ENCODE measurements at places on chromosomes 6 and 20.
A peak's percentile ranks its signal among the peaks of the same experiment; 100 is the strongest.

- DNase-seq, result no peak
Observed at GRCh38 chr20:35302421-35303335, 10.5 kb upstream of the FAM83C start.

DNA sequence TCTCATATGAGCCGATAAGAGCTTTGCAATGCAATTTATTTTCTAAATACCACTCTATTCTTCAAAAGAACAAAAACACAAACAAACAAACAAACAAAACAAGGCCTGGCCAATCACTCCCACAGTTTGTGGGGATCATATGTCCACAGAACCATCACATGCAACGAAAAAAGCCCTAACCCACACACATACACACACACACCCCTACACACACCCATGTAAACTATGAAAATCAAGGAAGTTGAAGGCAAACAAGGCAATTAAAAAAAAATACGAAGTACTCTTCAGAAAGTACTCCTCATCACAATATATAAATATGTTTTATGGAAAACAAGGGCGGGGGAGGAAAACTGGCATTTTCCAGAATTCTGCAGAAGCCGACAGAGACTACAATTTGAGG lies 66.2 kb upstream of the PTGIS start:
- DNase-seq, result no peak

GRCh38 chr20:50395914-50396488 lies 114.2 kb upstream of the PTPN1 start:
- DNase-seq, result no peak

GRCh38 chr6:159677506-159678165 lies 15.4 kb downstream of the SOD2 start:
- no peak for DNase-seq

DNA sequence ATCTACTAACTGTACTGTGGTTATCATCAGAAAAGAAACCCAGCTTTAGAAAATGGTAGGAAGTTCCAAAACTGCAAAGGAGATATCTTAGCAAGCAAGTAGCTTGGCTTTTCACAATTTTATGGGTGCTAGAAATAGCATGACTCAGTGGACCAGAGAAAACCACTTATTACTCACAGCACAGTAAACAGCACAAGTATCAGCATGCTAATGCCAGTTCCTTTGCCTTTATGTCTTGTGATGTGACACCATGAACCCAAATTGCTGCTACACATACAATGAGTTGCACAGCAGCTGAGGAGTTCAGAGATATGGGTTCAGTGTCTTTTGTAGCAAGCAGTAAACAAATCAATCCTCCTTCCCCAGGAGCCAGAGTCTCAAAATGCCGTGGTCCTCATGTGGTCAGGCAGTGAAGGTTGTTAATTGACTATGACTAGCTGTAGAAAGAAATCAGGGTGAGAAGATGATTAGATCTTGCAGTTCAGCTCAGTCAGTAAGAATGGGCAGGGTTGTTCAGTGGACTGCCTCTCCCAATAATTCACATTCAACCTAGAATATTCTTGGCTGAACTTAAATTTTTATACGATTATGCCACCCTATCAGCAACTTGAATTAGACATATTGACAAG lies 73.3 kb downstream of the OPRM1 start:
- no peak for DNase-seq

- DNase-seq, result no peak
Observed at GRCh38 chr6:16979677-16980370, 122.0 kb upstream of the STMND1 start.

DNA sequence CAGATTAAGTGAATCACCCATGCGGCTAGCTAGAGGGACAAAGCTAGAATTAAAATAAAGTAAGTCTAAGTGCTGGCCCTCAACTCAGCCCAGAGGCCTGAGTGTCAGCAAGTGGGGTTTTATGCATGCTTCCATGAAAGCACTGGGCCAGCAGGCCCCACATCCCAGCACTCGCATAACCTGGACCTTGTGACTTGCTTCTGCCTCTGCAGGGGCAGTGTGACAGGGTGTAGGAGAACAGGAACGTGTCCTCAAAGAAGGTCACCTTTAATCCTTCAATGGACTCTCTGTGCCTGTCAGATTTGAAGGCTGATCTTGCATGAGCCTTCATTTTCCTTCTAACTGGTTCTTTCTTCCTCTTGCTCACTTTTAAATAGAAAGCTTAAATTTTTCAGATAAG lies 183.4 kb downstream of the ALDH8A1 start:
- DNase-seq, result no peak

GRCh38 chr6:128032042-128032441 lies 131.2 kb upstream of the THEMIS start:
- no peak for DNase-seq

GRCh38 chr6:147825848-147826247 lies 317.4 kb downstream of the SAMD5 start:
- DNase-seq, result no peak

- no peak for DNase-seq
Observed at GRCh38 chr6:21707524-21708319, 114.2 kb downstream of the SOX4 start.

DNA sequence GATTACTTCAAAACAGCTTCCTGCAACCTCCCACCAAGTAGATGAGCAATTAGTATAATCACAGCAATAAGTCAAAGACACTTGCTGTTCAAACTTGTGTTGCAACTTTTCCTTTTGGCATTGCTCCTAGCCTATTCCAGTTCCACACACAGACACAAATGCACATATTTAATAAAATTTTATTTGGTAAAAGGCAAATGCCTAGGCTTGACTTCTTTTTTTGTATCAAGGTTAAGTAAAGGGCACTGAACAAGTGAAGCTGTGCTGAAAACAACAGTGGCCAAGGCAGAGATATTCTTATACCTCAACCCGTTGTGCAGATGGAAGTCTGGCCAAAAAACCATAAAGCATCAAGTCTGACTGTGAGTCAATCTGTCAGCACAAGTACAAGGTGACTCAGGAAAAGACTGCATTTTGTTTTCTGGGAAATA lies 708.4 kb upstream of the CITED2 start:
- peak; percentile 76 for DNase-seq

DNA sequence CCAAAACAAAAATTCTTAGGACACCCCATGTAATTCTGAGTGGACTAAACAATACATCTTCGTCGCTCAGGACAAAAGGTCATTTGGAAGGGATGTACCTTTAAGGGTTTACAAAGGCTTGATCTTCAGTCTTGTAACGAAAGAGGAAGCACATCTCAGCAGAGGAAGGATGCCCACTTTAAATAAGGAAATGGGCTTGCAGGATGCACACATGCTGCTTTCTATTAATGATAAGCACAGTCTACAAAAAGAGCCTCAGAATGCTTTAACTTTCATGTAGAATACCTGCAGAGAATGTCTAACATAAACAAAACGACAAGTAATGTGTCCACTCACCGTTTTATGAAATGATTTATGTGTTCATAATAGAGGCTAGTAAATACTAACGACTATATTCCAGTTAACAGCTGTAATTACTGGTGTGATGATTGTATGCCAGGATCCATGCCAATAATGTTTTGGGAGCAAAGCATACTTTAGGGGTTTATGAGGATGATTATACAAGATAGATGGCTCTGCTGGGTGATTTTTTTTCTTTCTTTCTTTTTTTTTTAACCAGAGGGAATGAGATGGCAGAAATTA lies 216.9 kb downstream of the GMDS start:
- DNase-seq, result no peak

DNA sequence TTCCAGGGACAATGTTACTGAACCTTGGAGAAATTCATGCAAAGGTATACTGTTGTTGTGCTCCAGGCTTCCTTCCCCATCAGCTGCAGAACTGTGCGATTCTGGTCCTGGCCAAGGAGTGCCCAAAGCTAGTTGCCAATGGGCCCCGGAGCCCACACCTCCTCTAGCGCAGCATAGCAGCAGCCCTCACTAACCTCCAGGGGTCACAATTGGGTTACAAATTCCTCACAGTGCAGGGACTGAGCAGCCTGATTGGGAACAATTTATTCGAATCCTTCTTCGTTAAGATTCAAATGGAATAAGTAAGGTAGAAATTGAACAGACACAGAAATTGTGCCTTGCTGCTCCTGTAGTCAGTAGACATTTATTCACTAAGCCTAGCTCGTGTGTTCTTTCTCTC lies 284.9 kb downstream of the PRKN start:
- DNase-seq, result no peak

- peak; percentile 82 for DNase-seq
Observed at GRCh38 chr6:6758915-6759654, 170.6 kb downstream of the LY86 start.

DNA sequence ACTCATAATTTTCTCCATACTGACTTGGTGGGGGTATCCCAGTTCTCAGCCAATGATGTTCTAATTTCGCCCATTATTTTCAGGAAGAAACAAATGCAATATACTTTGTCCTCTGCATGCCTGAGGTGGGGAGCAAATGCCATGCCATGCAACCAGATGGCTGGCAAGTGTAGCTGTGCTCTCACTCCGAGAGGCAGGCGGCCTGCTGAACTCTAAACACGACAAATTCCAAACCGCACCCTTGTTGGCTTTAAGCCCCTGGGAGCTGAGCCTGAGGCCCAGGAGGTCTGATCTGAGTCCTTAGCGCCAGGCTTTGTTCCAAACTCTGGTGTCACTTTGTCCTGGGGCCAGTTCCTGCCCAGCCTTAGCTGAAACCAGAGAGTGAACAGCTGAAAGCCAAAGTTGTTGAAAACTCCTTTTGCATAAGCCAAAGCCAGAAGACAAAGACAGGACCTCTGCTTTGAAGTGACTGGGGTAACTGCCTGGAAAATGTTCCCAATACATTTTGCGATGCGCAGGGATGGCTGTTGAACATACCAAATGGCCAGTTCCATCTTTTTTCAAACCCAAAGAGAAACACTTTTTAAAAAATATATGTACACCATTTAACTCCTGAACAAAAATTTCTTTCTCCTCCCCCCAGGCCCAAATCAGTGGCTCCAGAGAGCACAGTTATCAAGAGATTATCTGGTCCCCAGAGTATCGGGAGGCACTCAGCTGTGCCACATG lies 46.2 kb downstream of the TTI1 start:
- peak; percentile 13 for DNase-seq

GRCh38 chr6:87283461-87283860 lies 38.9 kb upstream of the SMIM8 start:
- DNase-seq, result no peak

DNA sequence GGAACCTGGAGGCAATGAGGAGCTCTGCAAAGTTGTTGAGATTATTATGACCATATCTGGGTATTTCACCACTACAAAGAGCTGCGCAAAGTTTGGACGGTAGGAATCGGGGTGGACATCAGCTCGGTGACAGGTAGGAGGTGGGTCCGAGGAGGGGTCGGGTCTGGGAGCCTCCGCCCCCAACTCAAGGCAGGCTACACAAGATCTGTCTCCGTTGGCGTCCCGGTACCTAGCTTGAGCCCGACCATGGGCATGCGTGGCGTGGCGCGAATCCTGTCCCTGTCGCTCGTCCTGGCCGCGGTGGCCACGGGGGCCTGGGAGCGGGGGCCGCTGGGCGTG lies 40.2 kb upstream of the ZNFX1 start:
- no peak for DNase-seq

DNA sequence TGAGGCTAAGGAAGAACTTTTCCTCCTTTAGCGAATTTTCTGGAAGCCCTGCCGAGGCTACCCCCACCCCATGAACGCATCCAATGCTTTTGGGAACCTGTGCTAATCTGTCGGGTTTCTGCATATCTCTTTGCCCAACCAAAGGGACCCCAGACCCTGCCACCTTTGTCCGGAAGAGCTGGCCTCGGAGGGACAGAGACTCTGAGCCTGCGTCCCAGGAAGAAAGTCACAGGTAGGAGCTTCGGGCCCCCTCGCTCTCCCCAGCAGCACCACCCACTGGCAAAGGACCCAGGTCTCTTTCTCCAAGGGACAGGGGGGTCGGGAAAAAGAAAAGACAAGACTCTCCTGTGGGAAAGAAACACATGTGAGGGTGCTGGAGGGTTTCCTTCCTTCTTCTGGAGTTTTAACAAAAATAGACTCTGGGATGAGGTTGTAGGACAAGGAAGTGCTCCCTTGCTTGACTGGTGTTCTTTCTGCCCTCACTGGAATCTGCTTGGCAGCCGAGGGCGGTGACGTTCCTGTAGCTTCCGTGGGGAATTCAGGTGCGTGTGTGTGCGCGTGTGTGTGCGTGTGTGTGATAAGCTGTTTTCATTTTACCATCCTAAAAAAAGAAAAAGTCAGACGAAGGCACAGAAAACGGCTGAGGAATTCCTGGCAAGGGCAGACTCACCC lies 16.3 kb upstream of the FOXC1 start:
- no peak for DNase-seq

- peak; percentile 64 for DNase-seq
Observed at GRCh38 chr6:68967549-68968300, 332.6 kb downstream of the ADGRB3 start.

DNA sequence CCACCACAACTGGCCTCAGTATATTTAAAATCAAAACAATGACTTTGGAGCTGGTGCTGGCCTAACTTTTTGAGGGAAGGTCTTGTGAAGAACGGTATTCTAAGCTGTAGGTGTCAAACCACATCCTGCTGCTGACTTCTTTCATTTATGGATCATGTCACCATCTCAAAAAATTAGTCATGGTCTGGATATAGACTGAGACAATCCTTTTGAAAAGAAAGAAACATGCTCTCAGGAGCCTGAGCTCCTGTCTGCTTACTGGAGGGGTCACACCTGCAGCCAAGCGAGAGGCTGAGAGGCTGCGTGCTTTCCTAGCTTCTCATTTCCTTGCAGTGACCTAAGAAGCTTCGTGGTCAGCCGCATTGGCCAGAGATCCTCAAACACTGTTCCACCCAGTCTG lies 55.2 kb downstream of the TIAM2 start:
- no peak for DNase-seq

- DNase-seq, result no peak
Observed at GRCh38 chr6:130716466-130716865, 110.7 kb upstream of the SMLR1 start.

DNA sequence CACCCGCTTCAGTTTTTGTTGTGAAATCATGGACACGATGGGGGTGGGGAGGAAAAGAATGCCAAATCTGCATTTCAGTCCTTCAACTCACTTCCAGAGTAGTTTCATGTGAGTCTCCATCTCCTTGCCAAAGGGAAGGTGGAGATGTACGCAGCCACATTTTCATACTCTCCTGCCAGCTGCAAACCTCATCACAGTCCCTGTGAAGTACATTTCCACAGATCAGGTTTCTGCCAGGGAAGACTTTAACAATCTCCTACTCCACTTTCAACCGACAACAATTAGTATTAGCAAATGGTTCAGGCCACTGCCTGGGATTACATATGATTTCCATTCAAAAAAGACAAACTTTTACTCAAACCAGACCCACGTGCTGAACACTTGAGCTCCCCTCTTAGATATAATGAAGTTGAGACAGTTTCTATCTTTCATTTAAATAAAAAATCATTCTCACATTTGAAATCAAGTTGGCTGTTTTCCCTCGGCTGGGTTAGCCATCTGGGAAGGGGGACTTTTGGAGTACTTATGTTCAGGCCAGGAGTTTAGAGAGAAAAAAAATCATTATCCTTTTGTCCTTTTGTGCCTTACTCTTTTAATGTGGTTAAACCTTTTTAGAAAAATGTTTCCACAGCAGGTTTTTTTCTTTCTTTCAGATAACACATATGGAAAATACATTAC lies 51.0 kb upstream of the CEP162 start:
- peak; percentile 23 for DNase-seq

Data from fibroblast of pulmonary artery (primary cell).